Spleen (tissue), 13 donors: ENCODE measurements at places on chromosomes 7 and 10.

DNA sequence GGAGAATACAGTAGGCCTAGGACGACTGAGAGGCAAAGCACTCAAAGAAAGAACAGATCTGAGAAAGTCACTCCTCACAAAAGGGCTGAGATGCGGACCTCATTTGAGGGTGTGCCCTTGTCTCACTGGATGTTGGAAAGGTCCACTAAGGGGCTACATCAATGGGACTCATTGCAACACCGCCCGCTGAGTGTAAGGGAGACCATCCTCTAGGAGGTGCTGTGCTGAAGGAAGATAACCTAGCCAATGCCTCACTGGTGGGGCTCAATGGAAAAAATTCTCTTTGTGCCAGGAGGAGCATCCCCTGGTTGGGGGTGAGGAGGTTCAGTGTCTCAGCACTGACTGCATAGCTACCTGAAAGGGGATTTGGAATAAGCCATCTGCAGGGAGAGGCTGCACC is 758.7 kb upstream of the CELF2 start:
- DNase-seq: no peak

DNA sequence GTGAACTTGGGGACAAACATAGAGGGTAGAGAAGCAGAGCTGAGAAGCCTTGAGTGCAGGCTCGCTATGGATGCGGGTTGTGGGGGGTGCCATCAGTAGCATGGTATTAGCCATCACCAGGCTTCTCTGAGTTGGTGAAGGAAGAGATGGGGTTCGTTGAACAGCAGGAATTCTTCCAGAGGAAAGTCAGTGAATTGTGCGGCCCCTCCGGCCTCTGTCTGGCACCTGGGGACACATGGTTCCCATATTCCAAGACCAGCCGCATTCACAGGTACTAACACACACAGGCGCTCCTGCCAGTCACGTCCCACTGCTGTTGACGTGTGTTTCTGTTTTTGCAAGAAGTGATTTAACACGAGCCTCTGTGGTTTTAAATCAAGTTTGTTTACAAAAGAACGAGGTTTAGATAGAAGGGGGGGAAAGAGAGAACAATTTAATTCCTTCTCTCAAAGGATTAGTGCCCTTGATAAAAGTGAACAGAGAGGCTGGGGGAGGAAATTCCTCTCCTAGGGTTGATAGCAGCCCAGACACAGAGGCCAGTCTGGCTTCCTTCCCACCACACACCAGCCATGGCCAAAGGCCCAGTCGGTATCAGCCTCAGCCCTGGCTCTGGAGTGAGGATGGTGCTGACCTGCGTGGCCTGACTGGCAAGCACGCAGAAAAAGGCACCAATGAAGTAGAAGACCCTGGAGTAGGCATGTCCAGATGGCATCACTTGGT is 252.6 kb upstream of the IGFBP3 start:
- no peak for DNase-seq

DNA sequence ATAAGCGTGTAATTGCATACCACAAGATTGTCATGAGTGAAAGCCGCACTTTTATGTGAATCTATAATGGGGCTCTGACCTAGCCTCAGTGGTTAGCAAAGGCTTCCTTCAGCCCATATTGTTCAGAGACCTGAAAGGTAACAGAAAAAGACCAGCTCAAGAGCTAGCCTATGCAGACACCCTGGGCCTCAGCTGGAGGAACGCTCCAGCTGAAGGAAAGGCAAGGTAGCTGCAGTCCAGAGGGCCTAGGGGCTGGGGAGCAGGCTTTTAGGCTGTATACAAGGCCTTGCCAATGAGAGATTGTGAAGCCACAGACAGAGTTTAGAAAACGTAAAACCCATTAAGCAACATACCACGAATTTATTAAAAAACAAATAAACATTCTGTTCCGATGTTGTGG is 246.6 kb upstream of the GHITM start:
- DNase-seq: no peak

GRCh38 chr10:93027508-93027907 is 33.1 kb upstream of the CYP26C1 start:
- DNase-seq: no peak

GRCh38 chr10:44385696-44386441 is 972 bp upstream of the CXCL12 start:
- DNase-seq: peak; percentile 81

DNA sequence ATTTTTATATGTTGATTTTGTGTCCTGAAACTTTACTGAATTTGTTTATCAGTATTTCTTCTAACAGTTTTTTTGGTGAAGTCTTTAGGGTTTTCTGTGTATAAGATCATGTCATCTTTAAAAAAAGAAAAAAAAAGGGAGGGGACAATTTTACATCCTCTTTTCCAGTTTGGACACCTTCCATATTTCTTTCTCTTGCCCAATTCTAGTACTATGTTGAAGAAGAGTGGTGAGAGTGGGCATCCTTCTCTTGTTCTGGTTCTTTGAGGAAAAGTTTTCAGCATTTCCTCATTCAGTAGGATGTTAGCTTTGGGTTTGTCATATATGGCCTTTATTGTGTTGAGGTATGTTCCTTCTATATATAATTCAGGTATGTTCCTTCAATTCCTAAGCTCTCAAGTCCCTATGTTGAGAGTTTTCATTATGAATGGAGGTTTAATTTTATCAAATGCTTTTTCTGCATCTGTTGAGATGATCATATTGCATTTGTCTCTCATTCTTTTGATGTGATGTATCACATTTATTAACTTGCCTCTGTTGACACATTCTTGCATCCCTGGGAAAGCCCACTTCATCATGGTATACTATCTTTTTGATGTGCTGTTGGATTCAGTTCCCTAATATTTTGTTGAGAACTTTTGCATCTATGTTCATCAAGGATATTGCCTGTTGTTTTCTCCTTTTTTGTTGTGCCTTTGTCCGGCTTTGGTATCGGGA is 12.1 kb downstream of the TAS2R40 start:
- no peak for DNase-seq

DNA sequence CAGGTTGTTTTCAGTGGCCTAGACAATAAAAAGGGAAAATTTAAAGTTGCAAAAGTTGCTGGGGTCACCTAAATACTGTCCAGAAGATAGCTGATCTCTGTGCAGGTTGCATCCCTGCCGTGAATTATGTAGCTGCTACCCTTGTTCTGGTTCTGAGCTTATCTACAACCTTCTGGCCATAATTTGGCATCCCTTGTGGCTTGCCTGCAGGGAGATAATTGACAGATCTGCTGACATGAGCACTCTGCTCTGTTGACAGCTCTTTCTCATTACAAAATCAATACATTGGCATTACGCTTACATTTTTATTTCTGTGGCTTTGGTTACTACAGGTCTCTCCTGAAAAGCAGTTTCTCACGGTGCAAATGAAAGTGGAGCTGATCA is 29.3 kb upstream of the HECTD2 start:
- DNase-seq: no peak

DNA sequence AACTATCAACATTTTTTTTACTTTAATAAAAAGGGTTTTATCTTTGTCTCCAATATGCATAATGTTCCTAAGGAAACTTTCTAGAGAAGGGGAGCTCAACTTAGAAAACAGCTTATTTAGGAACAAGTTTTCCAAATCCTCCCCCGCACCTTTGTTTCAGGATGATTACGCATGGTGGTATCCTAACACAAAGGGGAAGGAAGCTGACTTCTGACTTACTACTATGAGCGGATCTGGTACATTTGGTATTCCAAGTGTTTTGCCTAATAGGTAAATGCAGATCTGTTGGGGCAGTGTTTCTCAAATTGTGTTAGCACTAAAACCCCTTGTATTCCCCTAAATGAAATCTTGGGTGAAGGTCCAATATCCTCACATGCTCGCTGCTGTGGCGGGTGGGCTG is 229.3 kb upstream of the KLF14 start:
- DNase-seq: no peak

GRCh38 chr10:121525251-121526134 is 72.8 kb downstream of the FGFR2 start:
- DNase-seq: no peak

DNA sequence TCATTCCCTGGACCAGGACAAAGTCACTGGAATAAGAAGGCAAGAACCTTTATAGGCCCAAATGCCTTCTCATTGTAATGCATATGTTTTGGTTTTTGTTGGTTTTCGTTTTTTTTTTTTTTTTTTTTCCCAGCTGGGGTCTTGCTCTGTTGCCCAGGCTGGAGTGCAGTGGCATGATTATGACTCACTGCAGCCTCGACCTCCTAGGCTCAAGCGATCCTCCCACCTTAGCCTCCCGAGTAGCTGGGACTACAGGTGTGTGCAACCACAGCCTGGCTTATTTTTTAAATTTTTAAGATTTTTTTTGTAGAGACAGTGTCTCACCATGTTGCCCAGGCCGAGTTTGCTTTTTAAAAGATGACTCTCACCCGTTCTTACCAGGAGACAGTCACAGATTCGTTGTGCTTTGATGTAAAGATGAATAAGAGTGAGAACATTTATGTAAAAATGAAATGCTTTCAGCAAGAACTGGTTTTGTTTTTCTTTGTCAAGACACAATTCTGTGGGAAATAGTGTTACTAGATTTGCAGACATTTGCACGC is 7.6 kb downstream of the IQCE start:
- peak; percentile 29 for DNase-seq

DNA sequence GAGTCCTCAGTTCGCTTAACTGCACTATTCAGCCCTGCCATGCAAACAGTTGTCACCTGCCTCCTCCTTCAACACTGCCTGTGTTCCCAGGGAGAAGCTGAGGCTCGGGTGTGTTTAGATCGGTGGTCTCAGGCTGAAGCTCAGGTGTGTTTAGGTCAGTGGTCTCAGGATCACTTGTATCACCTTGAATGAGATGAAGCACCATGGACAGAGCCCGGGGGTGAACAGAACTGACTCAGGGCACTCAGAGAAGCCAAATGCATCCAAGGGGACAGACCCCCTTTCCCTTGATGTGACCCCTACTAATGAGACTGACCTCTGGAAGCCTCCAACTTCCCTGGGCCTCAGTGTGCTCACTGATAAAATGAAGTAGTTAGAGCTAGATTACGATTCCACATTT is 84.0 kb downstream of the CYTH3 start:
- DNase-seq: no peak

- no peak for DNase-seq
Observed at GRCh38 chr10:35885076-35885475, 243.0 kb upstream of the FZD8 start.

DNA sequence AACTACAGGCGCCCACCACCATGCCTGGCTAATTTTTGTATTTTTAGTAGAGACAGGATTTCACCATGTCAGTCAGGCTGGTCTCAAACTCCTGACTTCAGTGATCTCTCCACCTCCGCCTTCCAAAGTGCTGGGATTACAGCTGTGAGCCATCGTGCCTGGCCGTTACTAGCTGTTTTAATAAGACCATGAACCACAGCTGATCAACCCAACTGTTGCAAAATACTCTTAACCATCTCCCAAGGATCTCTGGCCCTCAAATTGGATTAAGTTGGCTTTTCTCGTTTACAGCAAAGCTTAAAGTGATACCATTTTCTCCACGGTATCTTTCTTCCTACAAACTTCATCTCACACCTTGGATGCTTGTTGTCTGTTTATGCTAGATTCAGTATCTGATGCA is 18.3 kb downstream of the ZFAND2A start:
- peak; percentile 28 for DNase-seq

DNA sequence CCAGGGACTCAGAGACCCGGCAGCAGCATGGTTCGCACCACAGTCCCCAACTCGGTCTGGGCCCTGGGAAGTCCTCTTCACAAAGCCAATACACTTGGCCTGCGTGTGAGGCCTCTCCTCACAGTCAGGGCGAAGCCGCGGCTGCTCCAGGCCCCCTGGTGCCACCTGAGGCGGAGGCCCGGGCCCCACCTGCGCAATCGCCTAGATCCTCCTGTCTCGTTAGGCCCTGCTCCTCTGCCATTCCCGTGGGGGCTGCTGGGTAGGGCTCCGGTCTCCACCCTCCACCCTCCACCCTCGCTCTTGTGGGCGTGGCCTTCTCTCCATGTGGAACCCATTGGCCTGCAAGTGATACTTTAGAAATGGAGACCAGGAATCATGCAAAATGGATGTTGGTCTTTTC is 553.3 kb downstream of the INHBA start:
- peak; percentile 67 for DNase-seq

GRCh38 chr10:50561266-50561665 is 62.5 kb downstream of the SGMS1 start:
- no peak for DNase-seq

- DNase-seq: no peak
Observed at GRCh38 chr7:83731154-83731553, 82.2 kb upstream of the SEMA3E start.

GRCh38 chr7:73823873-73824592 is 6.8 kb upstream of the CLDN4 start:
- peak; percentile 23 for DNase-seq

GRCh38 chr10:9910446-9910845 is 1107.2 kb upstream of the CELF2 start:
- no peak for DNase-seq

DNA sequence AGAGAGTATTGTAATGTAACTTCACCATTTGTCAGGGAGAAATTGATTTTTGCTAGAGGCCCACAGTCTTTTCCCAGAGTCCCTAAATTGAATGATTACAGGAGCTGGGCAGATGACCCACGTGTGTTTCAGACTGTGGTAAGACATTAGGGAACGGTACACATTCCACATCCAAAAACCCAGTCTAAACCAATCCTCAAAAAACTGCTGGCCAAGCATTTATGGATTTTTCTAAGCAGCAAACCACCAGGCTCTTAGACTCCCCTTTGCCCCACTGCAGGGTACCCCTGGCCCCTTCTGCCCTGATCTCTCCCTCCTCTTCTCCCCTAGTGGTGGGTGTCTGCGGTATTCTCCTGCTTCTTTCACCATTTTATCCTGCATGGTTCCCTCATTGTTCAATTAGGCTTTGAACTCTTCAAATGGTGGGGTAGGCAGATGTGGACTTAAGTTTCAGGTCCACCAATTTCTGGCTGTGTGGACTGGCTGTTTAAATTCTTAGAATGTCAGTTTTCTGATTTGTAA is 135.5 kb upstream of the SORCS3 start:
- no peak for DNase-seq

GRCh38 chr7:53603461-53603860 is 568.0 kb downstream of the POM121L12 start:
- DNase-seq: no peak

DNA sequence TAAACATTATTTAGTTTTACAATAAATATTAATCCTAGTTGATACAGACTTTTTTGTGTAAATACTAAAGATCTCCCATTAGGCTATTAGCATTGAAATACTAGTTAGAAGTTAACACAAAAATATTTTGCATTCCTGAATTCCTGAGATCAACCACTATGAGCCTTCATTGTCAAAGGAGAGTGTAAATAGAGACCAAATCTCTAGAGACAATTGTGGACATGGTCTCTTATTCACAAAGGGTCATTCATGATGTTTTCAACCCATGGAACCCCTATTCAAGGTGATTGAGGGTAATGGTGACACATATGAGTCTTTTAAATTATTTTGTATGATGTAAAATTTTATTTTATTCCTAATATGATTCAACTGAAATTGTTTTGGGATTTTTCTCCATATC is 1454.8 kb upstream of the LRRTM3 start:
- no peak for DNase-seq

DNA sequence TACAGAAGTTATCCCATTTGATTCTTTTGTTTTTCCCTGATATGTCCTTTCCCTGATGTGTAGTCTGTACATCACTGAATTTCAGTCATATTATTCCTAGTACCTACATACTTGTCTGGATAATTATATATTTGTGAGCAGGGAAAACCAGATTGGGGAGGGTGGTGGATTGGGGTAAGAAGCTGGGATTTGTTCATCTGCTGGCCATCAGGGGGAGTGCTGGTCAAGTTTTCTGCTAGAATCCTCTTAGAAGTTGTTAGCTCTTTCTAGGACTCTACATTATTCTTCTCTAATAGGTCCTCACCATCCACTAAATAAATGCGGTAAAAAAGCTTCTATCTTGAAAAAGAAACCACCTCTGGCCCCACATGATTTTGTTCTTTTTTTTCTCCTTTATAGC is 232.7 kb upstream of the TAC1 start:
- no peak for DNase-seq

GRCh38 chr10:12508165-12508564 is 158.8 kb downstream of the CAMK1D start:
- DNase-seq: no peak
